ENCODE measurements at places on chromosomes 11 and 22.

- H3K27me3 ChIP-seq: no peaks in the 10 kb centered on the region
- no peak overlapping the region for H3K27ac ChIP-seq
- no peak for DNase-seq
- H3K4me3 ChIP-seq: no peak overlapping the region
- no peaks in the 10 kb centered on the region for H3K36me3 ChIP-seq
- no peaks in the 10 kb centered on the region for H3K4me1 ChIP-seq
These were observed 121.1 kb downstream of the PAX6 start for GRCh38 chr11:31690041-31690440.

GRCh38 chr11:14376920-14377319, 17.9 kb upstream of the RRAS2 start:
- DNase-seq: no peak
- no peak overlapping the region for H3K27ac ChIP-seq
- H3K27me3 ChIP-seq: peaks cover 9% of the 10 kb centered on the region
- peaks cover 4% of the 10 kb centered on the region for H3K4me1 ChIP-seq

- no peaks in the 10 kb centered on the region for H3K4me1 ChIP-seq
- DNase-seq: no peak
These were observed 420.0 kb downstream of the DYNC2H1 start for GRCh38 chr11:103529181-103529684.

DNA sequence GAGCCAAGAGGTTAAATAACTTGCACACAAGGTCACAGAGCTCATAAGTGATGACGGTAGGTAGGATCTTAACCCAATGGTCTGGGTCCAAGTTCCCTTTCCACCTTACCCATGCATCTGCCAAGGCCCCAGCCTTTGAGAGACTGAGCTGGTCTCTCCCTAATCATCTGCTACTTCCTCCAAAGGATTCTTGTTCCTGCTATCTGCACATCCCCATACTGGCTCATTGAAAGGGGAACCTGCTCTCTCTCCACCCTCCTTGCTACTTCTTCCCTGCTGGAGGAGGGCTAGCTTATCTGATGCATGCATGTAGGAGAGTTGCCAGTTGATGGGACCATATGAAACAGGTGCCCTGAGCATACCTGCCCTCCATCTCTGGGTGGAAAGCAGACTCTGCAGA, 47.7 kb downstream of the COMMD9 start:
- peaks cover 19% of the 10 kb centered on the region for H3K27me3 ChIP-seq
- H3K4me1 ChIP-seq: no peaks in the 10 kb centered on the region
- H3K27ac ChIP-seq: no peak overlapping the region

DNA sequence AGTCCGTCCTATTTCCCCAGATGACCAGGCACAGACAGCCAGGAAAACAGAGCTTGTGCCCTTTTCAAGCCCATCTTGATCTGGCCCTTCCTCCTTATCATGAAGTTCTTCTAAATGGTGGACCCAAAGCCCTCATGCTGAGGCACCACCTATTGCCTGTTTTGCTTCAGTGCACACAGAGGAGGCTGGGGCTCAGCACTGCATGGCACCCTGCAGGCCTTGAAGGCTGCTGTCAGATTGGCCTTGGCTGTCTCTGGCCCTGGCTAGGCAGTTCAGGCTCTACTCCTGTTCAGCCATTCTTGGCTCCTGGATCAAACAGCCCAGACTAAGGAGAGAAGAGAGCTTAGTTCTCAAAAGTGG, 49.2 kb downstream of the OTOG start:
- H3K27me3 ChIP-seq: no peaks in the 10 kb centered on the region
- H3K4me3 ChIP-seq: no peak overlapping the region
- H3K27ac ChIP-seq: no peak overlapping the region
- no peaks in the 10 kb centered on the region for H3K36me3 ChIP-seq
- DNase-seq: no peak
- H3K4me1 ChIP-seq: no peaks in the 10 kb centered on the region

Data from CD4-positive, alpha-beta T cell (primary cell).